Fibroblast of skin of right biceps (primary cell): ENCODE measurements at places on chromosomes 3 and 15.

- DNase-seq: no peak
Observed at GRCh38 chr3:125035217-125035616, 20.6 kb downstream of the HEG1 start.

GRCh38 chr15:67839499-67839928 lies 331 bp downstream of the RNU6-1 start:
- DNase-seq: peak; percentile 52

DNA sequence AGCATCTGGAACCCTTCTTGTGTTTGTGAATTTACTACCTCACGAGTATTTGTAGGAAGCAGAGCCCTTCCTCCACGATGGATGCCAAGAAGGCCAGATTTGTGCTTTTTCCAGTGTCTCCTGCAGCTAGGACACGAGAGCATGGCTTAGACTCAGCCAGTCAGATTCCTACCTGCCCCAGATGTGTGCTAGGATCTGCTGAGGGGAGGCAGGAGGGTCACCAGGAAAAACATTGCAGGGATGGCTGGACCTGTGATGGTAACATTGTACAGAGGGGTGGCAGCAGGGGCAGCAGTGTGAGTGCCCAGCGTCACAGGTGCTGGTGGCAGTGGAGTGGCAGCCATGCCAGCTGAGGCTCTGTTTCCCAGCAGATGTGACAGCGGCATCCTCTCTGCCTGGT lies 285.3 kb downstream of the FAM43A start:
- DNase-seq: no peak

- peak; percentile 41 for DNase-seq
Observed at GRCh38 chr3:62527474-62527873, 154.1 kb upstream of the FEZF2 start.

- DNase-seq: peak; percentile 33
Observed at GRCh38 chr3:185401319-185401955, 38.5 kb downstream of the MAP3K13 start.

- no peak for DNase-seq
Observed at GRCh38 chr3:42670670-42671069, 14.7 kb upstream of the KLHL40 start.

GRCh38 chr15:61994216-61994615 lies 66.0 kb downstream of the VPS13C start:
- DNase-seq: peak; percentile 89

- DNase-seq: no peak
Observed at GRCh38 chr15:79296583-79296982, 14.1 kb downstream of the ANKRD34C start.

DNA sequence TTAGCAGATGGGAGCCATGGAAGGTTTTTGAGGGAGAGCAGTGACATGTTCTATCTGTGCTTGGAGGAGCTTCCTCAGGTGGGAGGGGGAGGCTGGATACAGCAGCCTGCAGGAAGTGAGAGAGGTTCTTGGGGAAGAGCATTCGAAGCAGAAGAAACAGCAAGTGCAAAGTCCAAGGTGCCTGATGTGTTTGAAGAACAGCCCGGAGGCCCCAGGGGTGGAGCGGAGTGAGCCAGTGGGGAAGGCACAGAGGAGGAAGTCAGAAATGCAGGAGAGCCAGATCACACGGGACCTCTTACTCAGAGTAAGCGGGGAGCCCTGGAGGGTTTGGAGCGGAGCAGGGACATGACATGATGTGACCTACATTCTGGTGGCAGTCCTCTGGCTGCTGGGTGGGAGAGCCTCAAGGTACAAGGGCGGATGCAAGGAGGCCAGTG lies 10.8 kb downstream of the ITGA11 start:
- no peak for DNase-seq

DNA sequence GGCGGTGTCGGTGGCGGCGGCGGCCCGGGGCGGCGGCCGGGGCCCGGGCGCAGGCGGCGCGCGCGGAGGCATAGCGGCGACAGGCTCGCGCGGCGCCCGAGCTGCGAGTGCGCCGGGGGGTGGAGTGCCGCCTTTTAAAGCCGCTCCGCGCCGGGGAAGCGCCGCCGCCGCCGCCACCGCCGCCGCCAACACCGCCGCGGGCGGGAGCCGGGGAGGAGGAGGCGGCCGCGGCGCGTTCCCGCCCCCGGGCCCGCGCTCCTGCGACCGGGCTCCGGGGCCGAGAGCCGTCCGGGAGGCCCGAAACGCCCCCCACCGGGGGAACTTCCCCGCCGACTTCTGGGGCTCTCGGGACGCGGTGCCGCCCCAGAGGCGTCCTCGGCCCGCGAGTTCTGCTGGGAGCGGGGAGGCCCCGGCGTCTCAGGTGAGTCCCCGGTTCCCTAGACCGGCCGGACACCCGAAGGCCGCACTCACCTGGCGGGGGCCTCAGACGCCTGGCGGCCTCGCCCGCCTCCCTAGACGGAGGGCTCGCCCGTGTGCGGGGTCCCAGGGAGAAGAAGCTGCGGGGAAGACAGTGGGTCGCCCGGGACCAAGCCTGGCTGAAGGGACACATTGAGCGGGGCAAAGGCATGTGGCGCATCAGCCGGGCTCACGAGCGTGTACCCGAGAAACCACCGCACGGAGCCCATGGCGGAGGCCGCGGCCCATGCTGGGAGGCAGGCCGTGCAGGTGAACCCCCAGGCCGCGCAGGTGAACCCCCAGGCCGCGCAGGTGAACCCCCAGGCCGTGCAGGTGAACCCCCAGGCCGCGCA lies at the start of gene PCSK6:
TSS of gene PCSK6 (minus strand) at position 109 of the 809 bp plus-strand sequence. CDS start at position 72, 37 bp downstream.
- peak; percentile 36 for DNase-seq

GRCh38 chr15:55031727-55032126 lies 165.0 kb downstream of the RSL24D1 start:
- DNase-seq: no peak

DNA sequence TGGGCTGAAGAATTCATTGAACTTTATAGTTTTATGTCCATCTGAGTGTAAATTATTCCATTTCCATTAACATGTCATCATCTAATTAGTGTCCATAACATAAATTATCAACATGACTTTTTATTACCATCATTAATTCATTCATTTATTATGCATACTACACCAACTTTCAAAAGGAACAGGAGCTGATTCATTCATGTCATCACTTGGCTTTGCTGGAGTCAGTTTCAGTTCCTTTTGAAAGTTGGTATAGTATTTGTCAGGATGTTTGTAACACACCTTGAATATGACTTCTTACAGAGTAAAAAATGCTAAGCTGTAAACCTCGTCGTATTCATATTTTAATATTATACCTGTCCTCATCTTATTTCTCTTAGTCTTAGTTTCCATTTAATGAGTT lies 298.0 kb upstream of the RBMS3 start:
- DNase-seq: no peak

DNA sequence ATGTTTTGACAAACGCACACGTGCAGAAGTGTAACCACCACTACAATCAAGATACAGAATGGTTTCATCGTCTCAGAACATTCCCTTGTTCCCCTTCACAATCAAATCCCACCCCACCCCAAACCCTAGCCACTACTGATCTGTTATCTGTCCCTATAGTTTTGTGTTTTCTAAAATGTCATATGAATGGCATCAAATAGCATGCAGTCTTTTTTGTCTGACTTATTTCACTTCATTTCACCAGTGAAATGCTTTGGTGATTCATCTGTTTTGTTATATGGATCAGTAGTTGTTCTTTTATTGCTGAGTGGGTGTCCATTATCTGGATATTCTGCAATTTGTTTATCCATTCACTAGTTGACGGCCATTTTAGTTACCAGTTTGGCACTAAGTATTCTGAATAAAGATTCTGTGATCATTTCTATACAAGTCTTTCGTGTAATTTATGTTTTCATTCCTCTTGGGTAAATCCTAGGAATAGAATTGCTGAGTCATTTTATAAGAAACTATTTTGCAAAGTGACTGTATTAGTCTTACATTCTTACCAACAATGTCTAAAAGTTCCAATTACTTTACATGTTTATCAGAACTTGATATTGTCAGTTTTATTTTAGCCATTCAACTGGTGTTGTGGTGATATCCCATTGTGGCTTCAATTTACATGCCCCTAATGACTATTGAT lies 232.8 kb downstream of the CLSTN2 start:
- DNase-seq: no peak

GRCh38 chr3:149018247-149018646 lies 26.9 kb downstream of the GYG1 start:
- peak; percentile 49 for DNase-seq

DNA sequence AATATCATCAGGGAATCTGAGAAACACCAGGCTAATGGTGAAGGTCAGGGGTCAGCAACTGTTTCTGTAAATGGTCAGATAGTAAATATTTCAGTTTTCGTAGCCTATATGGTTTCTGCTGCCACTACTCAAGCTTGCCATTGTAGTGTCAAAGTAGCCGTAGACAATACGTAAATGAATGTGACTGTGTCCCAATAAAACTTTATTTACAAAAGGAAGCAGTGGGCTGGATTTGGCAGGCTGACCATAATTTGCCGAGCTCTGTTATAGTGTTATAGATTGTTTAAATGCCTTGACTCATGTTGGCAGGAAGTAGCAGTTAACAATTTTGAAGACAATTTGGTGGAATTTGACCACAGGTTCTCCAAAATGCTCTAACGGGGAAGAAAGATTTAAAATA lies 548.2 kb downstream of the FOXP1 start:
- peak; percentile 85 for DNase-seq

- DNase-seq: peak; percentile 98
Observed at GRCh38 chr3:197309528-197310361, 11.3 kb upstream of the DLG1 start.

- DNase-seq: no peak
Observed at GRCh38 chr15:66221126-66221525, 32.4 kb downstream of the MEGF11 start.

GRCh38 chr3:10950476-10951294 lies 41.9 kb upstream of the SLC6A1 start:
- peak; percentile 50 for DNase-seq

DNA sequence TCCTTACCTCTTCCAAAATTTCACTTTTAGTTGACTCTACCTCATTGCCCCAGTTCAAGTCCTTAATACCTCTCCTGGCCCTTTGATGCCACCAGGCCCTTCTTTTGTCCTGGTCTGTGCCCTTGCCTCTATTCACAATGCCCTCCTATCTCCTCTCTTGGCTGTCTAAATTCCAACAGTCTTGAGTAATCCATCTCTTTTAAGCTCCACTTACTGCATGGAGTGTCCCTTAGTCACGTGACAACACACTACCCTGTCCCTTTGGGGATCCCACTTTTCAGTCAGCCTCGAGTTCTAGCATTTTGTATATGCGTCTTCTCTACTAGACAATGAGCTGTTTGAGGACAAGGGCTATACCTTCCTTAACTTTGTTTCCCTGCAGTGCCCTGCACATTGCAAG lies 52.7 kb upstream of the SCN5A start:
- no peak for DNase-seq

DNA sequence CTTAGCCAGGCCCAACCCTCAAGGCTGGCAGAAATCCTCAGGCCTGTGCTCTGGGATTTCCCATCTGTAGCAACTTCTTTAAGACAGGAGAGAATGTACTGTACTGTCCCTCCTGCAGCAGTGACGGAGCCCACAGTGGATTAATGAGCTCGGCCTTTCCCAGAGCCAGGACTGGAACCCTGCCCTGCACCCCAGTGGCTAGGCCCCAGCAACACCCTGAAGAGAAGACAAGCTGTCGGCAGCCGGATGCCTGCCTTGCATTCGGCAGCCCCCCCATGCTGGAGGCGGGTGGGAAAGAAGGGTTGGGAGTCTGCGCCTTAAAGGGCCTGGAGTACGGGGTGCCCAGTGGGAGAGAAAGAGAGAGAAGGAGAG lies 32.0 kb downstream of the KLHL25 start:
- DNase-seq: no peak

DNA sequence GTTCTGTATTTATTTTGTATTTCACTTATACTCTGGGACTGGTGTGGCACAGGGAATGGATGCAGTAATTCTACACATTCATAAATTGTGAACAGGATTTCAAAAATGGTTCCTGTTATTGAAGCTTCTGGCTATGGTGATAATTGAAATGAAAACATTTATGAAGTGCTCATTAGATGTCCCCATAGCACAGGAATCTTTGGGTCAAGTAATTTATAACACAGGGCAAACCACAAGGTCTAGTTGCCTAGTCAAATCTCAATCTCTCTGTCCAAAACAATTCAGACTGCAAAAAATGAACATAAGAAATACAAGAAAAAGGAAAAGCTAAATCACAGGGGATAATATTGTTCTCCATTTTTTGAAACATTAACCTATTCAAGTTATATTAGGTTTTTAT lies 117.5 kb upstream of the PTPRG start:
- no peak for DNase-seq

- peak; percentile 82 for DNase-seq
Observed at GRCh38 chr3:100650651-100651619, 41.5 kb downstream of the ADGRG7 start.

GRCh38 chr3:50408443-50408944 lies 49.2 kb upstream of the TMEM115 start:
- DNase-seq: no peak

GRCh38 chr3:41593774-41594173 lies 368.1 kb downstream of the ULK4 start:
- no peak for DNase-seq

- no peak for DNase-seq
Observed at GRCh38 chr3:42663581-42664437, 10.3 kb downstream of the ZBTB47 start.

DNA sequence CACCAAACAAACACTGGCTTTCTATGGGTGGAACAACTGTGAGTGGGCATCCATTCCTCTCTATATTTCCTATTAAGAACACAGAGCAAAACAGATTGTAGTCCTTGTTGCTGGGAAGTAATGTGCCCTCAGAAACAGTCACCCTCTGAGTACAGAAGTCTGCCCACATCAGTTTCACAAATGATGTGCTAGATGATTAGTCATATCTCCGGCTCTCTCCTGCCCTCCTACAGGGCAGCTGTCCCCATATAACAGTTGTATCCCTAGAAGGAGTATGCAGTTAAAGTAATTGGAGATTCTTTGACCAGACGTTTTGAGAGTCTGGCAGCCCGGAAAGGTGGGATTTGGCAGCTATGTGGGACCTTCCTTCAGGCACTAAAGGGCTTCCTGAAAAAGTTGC lies 159.9 kb downstream of the APBA2 start:
- peak; percentile 48 for DNase-seq

DNA sequence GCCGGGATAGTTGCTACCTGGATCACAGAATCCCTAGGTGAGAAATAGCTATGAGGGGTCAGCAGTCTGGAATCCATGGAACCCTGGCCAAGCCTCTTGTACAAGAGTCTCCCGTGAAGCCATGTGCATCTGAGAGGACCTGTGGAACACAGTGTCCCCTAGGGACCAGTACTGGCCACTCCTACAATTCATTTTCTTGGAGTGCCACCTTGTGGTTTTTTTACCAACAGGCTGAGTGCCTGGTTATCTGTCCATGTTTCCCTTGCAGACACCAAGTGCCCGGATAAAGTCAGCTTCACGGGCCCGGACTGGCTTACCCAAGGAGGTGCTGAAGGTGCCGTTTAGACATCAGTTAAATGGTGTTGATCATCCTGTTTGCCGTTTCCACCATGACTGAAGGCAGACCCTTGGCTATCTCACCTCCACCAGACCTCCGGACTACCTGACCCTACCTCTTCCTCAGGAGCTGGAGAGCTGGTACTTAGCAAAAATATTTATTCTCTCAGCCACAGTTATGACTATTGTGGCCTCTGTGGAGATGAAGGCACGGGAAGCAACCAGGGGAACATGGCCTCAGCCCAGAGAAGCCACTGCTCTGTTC lies 93.9 kb downstream of the RBPMS2 start:
- DNase-seq: peak; percentile 61
